ENCODE measurements at places on chromosomes 5 and 9.

DNA sequence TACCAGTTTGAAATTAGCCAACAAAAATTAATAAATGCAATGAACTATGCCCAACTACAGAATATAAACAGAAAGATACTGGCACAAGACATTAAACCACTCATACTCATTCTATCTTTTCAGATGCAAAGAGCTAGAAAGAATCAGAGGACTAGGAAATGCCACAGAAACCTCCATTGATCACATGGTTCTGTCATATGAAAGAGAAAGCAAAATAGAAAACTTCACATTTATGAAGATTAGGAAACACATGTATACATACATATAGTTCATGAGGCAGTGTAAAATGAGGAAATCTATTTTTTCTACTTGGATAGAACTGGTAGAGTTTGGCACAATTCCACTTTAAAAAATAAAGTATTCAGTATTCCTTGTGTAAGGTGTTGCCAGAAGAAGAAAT is 275.1 kb upstream of the PTGER4 start:
- no peak for DNase-seq

GRCh38 chr9:106689089-106689488 is 173.9 kb upstream of the ZNF462 start:
- no peak for DNase-seq

GRCh38 chr5:178115136-178115813 is 1.9 kb downstream of the N4BP3 start:
- no peak for DNase-seq

GRCh38 chr9:128470560-128470959 is 14.8 kb downstream of the ODF2 start:
- no peak for DNase-seq

DNA sequence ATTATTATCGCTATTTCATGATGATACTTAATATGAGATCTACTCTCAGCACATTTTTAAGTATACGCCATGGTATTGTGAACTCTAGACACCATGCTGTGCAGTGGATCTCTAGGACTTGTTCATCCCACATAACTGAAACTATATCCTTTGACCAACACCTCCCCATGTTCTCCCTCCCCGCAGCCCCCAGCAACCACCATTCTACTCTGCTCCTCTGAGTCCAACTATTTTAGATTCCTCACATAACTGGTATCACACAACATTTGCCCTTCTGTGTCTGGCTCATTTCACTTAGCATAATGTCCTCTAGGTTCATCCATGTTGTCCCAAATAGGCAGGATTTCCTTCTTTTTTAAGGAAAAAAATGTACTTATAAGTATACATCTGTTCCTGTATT is 6.6 kb upstream of the TBC1D2 start:
- DNase-seq: no peak

- DNase-seq: no peak
Measured at GRCh38 chr9:110919050-110919435, 119.2 kb downstream of the LPAR1 start.

- DNase-seq: no peak
Measured at GRCh38 chr5:65695896-65696295, 26.0 kb downstream of the SGTB start.

DNA sequence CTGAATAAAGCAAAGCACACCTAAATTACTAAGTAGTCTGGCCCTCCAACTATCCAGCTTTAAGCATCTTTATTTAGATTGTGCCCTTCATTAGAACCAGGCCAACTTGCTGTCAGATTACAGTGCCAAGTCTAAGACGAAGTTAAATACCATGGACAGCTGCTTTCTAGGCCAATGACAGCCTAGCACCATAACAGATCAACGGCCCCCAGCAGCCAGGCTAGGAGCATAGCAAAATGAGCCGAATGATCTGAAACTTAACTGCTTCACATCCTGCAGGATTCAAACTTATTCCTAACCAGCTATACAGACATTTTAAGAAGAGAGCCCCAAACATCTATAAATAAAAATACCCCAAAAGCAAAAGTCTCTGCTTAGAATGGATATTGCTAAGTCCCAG is 6.8 kb downstream of the SLC24A2 start:
- no peak for DNase-seq

DNA sequence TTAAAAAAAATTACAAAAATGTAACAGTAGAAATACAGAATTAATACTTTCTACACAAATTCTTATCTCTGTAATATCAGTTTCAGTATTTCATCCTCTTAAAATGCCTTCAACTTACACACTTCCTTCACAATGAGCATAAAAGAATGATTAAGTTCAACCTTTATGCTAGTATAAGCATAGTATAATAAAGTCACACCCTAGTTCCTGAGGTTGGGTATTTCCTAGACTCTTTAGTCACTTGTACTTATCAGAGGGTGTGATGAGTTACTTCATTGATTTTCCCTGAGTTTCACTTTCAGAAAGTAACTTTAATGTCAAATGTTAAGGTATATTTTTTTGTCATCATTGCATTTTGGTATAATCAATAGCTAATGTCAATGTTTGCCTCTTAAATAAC is 302.4 kb downstream of the PDE4D start:
- DNase-seq: no peak
